ENCODE measurements at places on chromosomes 2 and 18.
A peak's percentile ranks its signal among the peaks of the same experiment; 100 is the strongest.

- DNase-seq: peak; percentile 11
Measured at GRCh38 chr18:26655525-26656430, 107.4 kb upstream of the KCTD1 start.

DNA sequence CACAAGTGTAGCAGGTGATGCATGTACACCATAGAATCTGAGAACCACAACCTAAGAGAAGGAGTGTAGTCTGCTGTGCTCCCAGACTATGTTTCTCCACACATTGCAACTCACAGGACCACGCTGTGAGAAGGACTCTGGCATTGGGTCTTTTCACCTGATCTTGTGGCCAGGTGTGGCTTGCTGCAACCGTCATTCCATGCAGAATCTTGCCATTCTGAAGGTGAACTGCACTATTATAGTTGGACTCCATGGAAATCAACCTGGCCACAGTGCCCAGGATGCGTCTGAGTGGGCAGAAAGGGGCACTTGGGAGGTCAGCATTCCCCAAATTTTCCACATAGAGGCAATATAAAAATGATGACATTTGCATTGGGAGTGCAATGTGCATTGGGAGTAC, 122.2 kb downstream of the CAPN13 start:
- no peak for DNase-seq

DNA sequence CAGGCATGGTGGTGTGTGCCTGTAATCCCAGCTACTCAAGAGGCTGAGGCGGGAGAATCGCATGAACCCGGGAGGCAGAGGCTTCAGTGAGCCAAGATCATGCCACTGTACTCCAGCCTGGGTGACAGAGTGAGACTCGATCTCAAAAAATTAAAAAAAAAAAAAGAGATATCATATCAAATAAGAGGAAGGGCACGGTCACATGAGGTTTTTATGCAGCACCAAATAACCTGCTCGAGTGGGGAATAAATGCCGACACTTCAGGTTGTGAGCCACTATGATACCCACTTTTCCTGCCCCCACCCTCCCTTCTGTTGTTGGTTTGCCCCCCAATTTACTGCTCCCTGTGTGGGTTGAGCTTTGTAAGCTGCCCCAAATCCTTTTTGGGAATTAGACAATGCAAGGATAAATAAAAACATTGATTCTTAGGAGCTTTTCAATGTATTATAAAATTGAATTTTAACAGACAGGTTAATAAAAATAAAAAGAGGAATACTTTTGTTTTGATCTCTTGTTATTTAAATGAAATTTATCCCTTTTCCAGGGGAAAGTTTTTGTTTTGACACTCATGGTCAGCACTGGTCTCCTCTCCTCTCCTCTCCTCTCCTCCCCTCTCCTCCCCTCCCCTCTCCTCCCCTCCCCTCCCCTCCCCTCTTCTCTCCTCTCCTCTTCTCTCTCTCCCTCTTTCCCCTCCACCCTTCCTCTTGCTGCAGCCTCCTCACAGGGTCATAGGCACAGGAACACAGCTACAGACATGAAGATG, 29.2 kb downstream of the CD8B start:
- no peak for DNase-seq

GRCh38 chr18:57901825-57902589, 98.9 kb upstream of the ATP8B1 start:
- DNase-seq: no peak

GRCh38 chr2:236554629-236555282, 14.9 kb upstream of the ACKR3 start:
- DNase-seq: no peak

GRCh38 chr18:61388010-61388409, 54.8 kb downstream of the CDH20 start:
- DNase-seq: no peak

- no peak for DNase-seq
Measured at GRCh38 chr2:233385489-233386044, 31.3 kb downstream of the DGKD start.

DNA sequence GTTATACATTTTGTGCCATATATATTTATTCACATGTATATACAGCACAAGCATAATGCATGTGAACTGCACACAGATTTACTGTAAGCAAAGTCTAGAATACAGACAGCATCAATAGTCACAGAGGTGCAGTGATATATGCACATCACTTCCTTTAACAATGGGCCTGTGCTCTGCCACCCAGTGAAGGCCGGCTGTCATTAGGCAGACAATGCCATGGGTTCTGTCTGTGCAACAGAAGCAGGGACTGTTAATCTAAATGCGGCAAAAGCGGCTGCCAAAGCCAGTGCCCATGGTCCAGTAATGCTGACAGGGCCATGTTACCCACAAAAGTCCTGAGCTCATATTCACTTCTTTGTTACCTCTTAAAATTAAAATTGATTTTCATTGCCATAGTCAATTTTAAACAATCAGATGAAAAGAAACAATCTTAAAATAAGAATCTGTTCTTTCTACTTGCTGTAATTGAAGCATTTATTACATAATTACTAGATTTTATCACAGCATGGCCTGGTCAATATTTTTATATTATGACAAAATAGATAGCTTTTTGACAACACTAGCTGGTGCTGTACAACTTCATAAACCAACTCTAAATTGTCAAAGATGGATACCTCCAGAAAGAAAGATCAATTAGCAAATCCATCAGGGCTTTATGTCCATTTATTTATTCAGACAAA, 232.0 kb downstream of the STK39 start:
- DNase-seq: no peak
